SK-N-DZ (cell line): ENCODE measurements at places on chromosomes 12 and 14.

DNA sequence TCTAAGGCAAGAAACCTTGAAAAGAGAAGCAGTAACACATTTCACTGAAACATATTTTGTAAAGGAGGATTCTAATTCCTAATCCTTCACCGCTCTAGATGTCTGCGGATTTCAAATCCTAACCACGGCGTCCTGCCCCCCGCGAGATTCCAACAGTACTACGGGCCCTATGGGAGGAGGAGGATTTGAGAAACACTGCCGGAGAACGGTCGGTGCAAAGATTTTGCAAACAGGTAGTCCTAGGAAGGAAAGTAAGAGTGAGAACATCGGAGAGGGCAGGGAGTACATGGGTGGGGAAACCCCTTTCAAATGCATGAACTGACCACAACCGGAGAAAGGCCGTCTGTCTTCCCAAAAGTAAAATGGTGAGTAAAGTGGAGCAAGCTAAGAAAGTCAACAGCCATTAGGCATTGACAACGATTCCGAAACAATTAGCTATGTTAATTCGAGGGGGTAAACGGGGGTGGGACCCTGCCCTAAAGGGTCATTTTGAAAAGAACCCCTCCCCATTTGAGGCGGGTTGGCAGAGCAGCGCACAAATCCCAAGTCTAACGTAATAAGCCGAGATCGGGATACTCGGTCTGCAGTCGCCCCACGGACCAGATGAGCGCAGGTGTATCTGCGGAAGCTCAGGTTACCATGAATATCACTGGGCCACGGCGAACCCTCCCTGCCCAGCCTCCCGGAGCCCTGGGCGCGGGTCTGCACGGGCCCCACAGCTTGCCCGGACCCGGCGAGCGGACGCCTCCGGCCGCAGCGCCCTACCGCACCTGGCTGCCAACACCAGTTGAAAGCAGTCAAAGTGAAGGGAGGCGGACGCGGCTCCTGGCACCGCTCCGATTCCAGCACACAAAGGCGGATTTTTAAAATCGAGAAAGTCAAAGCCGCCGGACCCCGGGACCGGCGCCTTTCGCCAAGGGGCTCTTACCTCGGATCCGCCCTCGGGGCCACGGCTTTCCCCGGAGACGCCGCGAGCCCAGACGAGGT, 662 bp downstream of the EPS8 start:
- no peak for DNase-seq

GRCh38 chr14:49761839-49762551, 6.0 kb upstream of the KLHDC2 start:
- DNase-seq = no peak

DNA sequence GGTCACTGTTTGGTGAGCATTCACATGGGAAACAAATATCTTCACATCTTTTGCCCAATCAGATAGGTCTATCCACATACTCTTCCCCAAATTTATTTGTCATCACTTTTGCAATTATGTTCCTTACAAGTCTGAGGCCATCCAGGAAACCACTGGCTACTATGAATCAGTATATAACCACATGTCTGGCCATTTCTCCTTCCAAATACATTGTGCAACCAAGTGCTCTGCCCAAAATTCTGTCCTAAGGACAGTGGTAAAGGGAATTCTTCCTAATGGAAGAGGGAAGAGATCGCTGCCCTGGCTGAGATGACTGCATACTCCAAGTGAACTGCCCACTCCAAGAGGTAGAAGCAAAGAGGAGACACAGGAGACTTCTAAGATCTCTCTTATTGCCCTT, 148.9 kb upstream of the MAX start:
- DNase-seq = no peak

DNA sequence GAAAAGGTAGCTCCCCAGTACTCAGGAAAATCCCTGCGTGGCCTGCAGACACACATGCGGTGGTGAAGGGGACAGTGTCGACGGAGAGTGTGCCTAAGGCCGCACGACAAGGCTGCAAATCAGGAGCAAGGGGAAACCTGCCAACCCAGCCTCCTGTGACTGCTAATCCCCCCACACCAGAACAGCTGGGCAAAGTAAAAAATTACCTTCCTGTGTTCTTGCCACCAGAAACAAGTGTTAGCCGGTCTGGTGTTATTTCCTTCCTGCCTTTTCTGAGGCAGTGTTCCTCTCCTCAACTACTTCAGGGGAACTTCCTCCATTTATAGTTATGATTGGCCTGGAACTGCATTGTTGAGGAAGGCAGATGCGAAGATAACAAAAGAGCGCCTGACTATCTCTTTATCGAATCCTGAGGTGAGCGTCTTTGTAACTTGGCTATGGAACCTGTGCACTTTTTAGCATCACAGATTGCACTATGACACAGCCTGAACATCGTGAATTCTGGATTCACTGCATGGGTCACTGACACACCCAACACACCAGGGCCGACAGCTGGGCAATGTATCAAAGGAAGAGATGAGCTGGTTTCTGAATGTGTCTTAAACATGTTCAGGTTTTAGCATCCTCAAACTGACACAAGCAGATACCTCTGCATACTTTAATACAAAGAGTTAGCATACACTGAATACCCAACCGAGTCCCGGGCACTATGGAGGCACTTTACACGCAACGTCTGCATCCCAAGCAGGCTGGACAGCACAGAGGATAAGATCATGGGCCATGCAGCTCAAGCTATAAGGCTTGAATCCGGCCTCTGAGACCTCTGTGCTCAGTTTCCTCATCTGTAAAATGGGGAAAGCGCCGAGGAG, 28.9 kb downstream of the SLC15A4 start:
- no peak for DNase-seq

- DNase-seq = peak; percentile 55
Measured at GRCh38 chr12:106919910-106920544, 35.7 kb upstream of the TMEM263 start.

- no peak for DNase-seq
Measured at GRCh38 chr12:18658179-18658578, 79.6 kb downstream of the PLCZ1 start.

- no peak for DNase-seq
Measured at GRCh38 chr12:125263385-125263784, 198.2 kb downstream of the AACS start.

DNA sequence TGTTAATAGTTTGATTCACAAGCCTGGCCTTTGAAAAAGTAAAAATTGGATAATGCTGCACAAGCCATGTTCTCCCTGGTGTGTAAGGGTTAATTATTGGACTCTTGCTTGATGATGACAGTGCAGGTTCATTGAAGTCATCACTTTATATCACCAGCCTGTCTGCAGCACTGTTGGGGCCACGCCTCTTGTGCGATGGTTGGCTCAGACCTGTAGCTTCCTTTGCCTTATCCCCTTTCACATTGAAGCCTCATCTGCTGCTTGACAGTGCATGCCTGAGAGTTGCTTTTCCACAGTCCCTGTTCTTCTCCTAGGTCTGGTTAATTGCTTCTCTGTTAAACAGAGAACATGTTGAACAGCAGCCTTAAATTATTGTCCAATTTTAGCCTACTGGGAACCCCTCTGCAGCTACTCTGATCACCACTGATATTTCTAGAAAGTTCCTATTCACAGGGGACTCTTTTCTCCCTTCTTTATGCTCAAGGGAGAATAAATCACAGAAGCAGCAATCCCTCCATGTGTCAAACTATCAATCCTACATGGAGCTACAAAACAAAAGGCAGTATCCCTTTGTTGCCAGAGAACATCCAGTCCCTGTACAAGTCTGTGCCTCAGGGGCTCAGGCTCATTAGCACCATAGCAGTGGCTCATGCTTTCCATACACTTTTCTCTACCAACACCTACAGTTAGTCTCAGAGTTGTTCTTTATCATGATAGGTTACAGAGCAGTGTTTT, 322.1 kb downstream of the RGS6 start:
- DNase-seq = no peak

DNA sequence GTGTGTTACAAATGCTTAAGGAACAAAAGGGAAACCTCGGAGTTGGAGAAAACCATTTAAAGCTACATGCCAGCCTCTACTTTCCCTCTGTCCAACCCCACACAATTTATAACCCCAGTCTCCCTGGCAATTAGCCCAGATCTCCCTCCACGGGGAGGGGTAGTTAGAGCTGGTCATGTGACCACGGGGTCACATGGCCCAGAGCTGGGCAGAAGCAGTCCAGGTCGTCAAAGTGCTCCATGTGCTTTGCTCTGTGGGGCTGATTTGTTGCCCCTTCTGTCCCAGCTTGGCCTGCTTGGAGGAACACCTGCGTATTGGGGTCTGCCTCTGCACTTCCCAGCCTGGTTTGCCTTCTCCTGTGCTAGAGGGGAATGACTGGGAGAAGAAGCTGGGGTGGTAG, 219.1 kb downstream of the RBM19 start:
- DNase-seq = peak; percentile 59

- no peak for DNase-seq
Measured at GRCh38 chr12:53482626-53483168, 16.6 kb downstream of the MAP3K12 start.

DNA sequence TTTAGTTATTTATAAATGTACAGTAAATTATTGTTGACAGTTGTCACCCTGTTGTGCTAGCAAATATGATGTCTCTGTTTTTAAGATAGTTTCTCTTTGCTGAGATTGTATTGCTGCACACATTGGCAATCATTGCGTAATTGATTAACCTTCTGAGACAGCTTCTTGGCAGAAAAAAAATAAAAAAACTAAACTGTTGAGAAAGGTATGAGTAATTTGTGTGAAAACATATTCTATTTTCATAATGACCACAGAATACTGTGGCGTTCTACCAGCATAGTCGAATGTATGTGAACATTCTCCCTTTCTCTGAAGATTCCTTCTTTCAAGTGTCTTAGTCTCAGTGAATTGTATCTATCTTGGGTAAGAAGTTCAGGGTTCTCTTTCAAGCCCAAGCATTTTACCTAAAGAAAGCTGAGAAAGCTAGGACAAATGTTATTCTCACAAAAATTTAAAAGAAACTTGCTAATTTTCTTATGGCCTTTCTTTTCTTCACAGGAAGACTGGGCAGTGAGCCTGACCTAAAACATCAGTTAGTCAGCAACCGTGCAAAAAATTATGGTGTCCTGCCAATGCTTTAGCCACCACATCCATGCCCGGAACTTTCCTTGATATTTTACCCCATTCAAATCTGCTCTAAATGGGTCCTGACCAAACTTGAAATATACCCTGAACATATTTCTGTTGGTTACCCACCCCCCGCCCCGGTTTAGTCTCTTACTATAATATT, 69.0 kb upstream of the REP15 start:
- DNase-seq = no peak

- peak; percentile 63 for DNase-seq
Measured at GRCh38 chr12:3047961-3048360, 29.2 kb upstream of the TSPAN9 start.

GRCh38 chr12:46436747-46437146, 64.2 kb upstream of the SLC38A2 start:
- no peak for DNase-seq

DNA sequence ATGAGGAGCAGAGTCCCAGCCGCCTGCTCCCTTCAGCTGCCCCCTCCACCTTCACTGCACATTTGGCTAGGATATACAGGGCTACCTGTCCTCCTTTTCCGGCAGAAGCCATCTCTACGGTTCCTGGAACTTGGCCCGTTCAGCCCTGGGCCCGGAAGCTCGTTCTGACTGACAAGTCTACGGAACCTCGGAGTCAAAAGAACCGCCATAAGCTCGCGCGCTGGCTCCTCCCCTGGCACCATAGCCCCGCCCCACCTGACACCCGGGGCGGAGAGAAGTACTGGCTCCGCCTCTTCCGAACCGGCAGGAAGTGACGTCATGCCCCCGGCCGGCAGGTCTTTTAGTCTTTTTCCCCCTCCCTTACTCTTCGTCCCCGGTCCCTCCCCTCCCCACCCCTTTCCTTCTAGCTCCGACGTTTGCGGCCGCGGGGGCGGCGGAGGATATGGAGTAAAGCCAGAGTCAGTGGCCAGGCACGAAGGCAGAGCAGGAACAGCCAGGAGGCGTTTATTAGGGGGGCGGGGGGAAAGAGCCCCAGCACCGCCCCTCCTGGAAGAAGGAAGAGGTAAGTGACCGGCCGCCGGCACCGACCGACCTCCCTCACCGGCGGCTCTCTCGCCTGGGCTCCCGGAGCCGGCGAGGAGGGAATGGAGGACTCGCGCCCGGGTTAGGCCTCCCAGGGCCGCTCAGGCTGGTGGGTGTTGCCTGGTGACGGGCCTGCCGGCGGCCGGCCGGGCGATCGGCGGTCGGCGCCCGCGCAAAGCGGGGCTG, at the start of the genes DEPDC4 and SCYL2:
DEPDC4 (minus strand) TSS at position 245 of the 768 bp plus-strand sequence; CDS start at position 242, 3 bp downstream.
SCYL2 (plus strand) TSS at position 343 of the 768 bp plus-strand sequence. CDS start 15,794 bp downstream, outside the sequence.
- peak; percentile 93 for DNase-seq

DNA sequence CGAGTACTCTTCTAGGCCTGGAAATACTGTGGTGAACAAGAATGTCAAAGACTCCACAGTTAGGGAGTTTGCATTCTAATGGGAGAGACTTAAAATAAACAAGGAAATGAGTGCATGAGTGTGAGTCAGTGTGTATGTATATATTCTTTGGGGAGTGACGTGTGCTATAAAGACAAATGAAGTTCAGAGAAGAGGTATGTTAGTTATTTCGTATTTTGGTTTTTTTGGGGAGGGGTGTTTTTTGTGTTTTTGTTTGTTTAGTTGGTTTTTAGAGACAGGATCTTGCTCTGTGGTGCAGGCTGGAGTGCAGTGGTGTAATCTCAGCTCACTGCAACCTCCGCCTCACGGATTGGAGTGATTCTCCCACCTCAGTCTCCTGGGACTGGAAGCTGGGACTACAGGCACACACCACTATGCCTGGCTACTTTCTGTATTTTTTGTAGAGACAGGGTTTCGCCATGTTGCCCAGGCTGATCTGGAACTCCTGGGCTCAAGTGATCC, 74.3 kb downstream of the SRGAP1 start:
- no peak for DNase-seq

GRCh38 chr12:92502417-92503028, 200.3 kb upstream of the PLEKHG7 start:
- DNase-seq = no peak

DNA sequence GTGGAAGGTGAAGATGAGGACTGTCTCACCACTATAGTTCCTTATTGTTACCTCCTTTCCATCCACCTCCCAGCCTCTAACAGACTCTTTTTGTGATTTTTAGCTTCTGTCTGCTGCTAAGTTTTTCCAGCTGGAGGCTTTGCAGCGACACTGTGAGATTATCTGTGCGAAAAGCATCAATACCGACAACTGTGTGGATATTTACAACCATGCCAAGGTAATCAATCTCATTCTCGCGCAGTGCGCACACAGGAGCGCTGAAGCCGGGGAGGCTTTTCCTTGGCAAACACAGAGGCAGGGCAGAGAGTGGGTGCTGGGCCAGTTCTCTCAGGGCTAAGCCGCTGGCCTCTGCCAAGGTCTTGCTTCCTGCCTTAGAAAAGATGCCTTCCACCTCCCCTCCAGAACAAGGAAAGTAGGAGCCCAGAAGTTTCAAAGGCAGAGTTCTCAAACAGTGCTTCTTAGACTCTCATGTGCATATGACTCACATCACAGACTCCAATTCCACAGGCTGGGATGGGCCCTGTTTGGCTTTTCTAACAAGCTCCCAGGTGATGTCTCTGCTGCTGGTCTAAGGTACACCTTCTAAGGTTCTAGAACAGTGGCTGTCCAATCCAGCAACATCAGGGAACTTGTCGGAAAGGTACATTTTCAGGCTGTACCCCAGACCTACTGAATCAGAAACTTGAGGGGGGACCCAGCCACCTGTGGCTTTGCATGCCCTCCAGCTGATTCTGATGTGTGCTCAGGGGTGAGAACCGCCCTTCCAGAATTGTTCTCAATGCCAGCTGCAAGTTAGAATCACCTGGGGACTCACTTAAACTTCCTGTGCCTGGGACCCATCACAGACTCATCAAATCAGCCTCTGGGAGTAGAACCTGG, 33.8 kb upstream of the PWP1 start:
- no peak for DNase-seq
